ENCODE measurements at places on chromosomes 5 and 9.

- peak; percentile 87 for DNase-seq
Measured at GRCh38 chr9:136400038-136400834, at the start of gene SNAPC4. SNAPC4 (minus strand) TSS chr9:136400170; CDS start chr9:136398428, 1,742 bp downstream.

DNA sequence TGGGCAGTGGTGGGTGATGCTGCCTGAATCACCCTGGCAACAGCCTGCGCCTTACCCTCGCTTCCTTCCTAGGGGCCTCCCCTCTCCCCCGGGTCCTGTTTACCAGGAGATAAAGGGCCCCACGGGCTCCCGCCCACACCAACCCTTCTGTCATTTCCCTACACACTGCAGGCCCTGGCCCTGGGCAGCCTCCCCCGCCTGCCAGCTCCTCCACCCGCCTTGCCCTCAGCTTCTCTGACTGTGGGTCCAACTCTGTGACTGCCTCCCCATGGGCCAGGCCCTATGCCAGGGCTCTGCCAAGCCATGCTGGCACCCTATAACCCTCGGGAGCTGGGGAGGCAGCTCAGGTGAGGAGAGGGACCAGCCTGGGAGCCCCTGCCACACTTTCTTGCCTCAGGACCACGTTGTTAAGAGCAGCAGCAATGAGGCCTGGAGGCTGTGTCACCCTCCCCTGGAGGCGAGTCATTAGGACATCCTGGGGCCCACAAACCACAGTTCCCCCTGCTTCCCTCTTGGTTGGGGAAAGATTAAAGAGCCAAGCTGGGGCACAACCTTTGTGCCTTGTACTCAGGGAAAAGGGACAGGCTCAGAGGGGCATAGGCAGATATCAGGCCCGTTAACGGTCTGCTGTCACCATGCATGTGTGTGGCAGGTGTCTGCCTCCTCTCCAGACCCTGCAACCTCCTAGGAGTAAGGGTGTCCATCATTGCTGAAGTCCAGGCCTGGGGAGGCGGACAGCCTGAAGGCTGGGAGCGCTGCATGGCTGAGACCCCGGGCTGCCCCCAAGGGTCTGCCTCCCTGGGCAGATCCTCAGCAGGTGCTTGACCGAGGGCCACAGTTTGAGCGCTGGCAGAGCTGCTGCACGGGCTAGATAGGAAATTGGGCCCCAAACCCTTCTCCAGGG, 2.8 kb downstream of the MGAT4B start:
- DNase-seq: no peak

DNA sequence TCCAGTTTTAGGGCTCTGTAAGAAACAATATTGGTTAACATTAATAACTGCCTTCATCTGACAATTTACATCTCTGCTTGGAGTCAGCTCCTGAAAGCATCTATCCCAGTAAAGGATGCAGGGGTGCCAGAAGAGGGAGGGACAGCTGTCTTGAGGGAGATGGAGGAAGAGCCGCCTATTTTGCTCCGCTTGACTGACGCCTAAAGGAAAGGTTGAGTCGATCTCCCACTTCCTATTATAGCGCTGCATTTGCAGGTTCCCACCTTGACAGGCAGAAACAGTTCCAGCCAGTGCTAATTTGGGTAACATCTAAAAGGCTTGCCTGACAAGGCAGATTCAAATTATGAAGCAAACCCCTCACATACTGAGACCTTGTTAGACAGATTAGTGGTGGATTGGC, 374.6 kb downstream of the SPATA31D1 start:
- peak; percentile 66 for DNase-seq

DNA sequence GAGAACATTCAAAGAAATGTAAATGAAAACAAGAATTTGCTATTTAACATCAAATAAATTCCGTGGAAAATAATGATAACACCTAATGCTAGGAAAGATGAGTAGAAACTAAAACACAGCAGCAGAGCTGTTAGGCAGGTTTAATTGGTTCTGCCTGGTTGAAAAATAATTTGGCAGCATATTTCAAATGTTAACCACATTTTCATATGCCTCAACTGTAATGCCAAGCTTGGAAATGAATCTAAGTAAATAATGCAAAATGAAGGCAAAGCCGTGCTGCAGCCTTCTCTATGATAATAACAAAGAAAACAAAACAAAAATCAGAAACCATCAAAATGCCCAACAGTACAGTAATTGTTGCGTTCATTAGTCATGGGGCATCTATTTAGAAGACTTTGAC, 79.9 kb upstream of the MSX2 start:
- no peak for DNase-seq

DNA sequence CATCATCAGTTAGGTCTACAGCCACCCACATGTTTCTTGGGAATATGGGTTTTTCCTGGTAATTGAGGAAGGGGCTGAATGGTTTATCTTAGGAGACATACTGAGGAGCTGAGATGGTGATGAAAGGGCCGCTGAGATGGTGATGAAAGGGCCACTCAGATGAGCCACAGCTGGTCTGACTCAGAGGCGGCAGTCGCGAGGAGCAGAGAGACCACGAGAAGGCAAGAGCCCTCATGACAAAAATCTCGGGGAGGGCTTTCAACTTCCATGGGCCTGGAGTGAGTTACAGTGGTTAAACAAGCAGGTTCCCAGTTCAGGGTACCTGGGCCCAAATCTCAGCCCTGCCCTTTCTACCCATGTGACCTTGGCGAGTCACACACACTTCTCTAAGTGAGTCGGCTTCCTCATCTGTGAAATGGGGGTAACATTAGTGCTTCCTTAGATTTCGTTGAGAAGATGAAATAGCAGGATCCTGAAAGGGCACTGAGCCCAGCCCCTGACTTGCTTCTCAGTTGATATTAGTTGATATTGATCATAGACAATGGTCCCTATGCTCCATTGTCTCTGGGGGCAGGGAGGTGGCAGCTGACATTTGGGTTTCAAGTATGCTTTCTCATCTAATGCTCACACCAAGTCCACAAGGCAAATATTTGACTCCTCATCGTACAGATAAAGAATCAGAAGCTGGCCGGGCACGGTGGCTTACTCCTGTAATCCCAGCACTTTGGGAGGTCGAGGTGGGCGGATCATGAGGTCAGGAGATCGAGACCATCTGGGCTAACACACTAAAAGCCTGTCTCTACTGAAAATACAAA, 169.5 kb downstream of the RGS3 start:
- no peak for DNase-seq

DNA sequence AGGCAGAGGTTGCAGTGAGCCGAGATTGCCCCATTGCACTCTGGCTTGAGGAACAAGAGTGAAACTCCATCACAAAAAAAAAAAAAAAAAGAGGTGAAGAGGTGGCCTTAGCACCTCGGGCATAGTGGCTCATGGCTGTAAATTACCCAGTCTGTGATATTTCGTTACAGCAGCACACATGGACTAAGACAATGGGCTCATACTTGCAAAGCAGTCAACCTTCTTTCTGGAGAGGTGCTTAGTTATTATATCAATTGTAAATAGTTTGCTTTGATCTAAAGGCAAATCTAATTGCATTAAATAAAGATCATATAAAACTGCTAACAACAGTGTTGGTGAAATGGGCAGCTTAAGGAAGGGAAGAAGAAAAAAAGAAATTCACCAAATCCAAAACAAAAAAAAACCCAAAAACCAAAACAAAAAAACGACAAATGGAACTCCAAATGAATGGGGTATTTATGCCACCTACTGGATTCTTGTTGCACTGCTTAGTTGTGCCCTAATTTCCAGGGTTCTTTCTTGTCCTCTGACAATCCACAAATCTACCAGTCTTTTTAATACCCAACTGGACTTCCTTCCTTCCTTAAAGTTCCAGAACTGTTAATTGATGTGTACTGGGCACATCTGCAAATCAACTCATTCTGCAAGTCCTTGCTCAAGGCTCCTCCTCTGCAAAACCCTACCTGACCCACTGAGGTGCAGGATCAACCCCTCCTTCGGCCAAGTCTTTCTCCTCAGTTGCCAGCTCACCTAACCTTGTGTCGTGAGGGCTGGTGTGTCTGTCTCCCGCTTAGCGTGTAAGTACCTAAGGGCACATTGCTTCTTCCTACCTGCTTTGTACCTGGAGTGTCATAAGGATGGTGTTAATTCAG, 35.0 kb upstream of the DMRT1 start:
- DNase-seq: no peak

DNA sequence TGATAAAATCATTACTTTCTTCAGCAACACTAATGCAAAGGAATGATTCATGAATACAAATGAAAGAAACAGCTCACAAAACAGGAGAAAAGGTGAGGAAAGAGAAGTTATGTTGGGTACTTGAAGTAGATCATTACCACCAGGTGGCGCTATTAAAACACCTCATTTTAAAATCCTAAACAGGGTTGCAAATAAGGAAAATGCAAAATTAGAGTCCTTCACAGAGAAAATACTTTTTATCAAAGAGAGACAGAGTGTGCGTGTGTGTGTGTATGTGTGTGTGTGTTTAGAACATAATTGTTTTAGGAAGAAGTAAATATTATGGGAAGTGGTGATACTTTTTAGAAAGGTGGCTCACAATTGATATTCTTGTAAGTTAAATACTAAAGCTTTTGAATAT, 49.5 kb upstream of the CD180 start:
- DNase-seq: peak; percentile 78

DNA sequence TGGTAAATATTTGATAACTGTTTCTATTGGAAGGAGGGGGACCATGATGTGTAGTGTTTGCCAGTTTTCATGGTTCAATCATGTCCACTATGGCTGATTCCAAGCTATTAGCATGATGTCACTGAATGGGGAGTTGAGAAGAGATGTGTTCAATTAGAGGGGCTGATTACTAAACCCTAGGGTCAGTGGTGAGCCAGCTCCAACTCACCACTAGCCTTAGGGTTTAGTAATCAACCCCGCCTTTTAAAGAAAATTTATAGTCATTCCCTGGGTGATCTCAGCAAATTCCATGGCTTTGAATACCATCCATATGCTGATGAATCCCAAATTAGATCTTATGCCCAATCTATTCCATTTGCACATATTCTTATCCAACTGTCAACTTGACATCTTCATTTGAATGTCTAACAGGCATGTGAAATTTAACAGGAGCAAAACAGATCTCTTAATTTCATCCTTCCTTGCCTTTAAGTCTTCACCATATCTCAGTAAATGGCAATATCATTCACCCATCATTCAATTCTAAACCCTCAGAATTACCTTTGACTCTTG, 98.8 kb downstream of the GCNT1 start:
- no peak for DNase-seq

DNA sequence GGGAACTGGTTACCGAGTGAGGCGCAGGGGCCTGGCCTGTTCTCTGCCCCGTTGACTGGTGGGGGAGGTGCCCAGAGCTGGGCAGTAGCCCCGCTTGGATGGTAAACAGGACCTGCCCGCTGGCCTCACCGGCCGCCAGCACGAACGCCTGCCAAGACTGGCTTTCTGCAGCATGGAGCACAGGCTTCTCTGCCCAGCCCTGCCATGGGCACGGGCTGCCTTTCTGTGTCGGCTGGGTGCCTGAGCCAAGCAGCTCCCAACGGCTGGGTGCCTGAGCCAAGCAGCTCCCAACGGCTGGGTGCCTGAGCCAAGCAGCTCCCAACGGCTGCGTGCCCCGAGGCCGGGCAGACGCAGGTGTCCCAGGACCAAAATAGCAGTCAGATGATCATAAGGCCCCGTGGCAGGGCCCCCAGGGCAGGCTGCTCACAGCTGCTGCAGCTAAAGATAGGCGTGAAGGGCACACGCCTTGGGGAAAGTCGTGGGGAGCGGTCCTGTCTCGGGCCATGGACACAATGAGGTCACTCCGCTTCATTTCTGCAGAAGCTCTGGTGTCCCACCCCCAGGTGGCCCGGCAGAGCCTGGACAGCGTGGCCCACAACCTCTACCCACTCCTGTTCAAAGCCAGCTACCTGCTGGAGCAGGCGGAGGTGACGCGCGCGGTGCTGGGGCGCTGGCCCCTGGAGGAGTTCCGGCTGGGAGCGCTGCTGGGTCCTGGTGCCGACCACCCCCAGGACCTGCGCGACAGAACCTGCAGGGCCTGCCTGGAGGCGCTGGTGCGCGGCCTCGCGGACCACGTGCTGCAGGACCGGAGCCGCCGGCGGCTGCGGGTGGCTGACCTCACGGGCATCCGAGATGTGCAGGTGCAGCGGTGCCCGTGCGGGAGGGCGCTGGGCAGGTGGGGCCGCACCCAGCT, at the start of gene LRRC14B:
Gene LRRC14B (plus strand): TSS at position 460 of the 913 bp plus-strand sequence. CDS start 44 bp downstream, at position 504.
- no peak for DNase-seq

DNA sequence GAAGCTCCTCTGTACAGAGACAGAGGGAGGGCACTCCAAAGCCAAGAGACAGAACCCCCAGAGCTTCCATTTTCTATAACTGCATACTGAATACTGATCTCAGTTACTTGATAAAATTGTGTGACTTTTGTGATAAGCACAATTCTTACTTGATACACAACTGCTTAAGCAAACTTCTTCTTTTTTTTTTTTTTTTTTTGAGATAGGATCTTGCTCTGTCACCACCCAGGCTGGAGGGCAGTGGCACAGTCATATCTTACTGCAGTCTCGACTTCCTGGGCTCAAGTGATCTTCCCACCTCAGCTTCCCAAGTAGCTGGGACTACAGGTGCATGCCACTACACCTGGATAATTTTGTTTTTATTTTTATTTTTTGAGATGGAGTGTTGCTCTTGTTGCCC, 252.1 kb upstream of the ZNF608 start:
- no peak for DNase-seq

Data from SK-N-DZ (cell line).